Nucleus accumbens (tissue), 56 donors: ENCODE measurements at places on chromosomes 2 and 18.

DNA sequence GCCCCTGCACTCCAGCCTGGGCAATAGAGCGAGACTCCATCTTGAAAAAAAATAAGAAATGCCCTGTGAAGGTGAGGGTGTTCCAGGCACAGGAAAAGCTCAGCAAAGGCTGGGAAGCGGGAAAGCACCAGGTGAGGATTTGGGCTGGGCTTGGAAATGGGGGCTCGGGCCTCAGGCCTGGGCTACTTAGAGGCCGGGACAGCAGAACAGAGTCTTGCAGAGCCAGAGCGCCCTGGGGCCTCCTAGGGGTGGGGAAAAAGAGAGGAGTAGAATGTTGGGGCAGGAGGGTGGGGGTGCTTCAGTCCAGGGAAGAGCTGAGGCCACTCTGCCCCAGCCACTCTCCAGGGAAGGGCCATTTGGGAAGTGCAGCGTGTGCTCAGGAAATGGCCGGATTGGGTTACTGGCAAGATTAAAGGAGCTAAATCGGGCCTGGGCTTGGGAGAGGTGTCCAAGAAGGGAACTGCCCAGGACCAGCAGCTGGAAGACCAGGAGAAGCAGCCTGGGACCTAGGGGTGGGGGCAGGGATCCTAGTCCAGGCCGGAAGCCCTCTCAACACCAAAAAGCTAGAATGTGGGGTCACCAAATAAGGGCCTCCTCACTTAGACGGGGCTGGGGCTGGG lies 13.8 kb upstream of the DES start:
- DNase-seq = no peak

DNA sequence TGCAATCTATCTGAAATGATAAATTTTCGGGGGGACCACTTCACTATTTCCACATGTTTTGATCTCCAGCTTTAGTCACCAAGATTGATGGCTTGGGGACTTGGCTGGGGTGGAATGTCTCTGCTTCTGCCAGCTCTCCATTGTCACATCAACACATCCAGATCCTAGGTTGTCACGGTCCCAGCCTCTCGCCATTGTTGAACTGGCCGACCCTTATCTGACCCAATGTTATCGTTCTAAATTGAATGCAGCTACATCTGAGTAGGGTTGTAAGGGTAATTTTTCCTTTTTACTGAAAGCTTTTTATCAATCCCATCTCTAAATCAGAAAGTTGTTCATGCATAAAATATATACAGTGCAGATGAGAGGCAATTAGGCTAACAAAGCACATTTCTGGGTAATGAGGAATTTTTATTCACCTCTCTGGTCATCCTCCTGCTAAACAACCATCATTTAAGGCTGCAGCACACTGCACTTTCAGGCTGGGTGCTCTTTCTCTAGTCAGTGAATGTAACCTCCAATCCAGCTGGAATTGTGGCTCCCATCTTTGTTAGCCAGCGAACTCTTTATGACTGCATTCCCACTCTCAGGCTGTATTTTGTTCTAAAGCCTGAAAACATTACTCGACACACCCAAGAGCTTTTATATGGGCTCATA lies 128.2 kb downstream of the COL4A4 start:
- DNase-seq = no peak

- DNase-seq = no peak
Observed at GRCh38 chr2:45859682-45860081, 208.2 kb downstream of the PRKCE start.

- no peak for DNase-seq
Observed at GRCh38 chr2:105873721-105874120, 129.0 kb downstream of the NCK2 start.

- DNase-seq = no peak
Observed at GRCh38 chr18:10182009-10182624, 268.3 kb downstream of the VAPA start.

DNA sequence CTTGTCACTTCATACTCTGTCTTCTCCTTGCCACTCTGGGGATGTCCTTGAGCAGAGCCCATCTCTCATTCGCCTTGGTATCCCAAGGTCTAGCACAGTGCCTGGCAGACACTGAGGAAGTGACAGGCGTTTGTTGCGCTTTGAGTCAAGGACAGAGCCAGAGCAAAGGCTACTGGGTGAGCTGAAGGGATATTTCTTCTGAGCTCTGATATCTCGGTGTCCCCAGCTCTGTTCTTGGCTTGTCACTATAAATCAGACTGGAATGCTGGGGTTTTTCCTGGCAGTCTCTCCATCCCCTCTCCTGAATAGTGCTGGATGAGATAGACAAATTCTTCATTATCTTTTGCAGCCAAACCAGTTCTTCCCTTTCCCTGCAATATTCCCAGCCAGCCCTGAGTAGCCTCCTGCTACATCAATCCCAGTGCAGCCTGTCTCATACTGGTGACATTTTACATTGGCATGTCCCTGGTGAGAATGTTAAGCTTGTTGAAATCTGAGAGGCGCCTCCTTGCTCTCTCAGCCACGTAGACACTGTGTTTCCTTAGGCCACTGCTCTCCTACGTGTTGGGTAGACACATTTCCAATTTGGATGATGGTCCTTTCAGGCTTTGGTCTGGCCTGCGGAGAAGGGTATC lies 61.7 kb downstream of the CTIF start:
- DNase-seq = no peak
